Stimulated activated CD4-positive, alpha-beta T cell treated with anti-CD3 and anti-CD28 coated beads, Interleukin-2, amount 100 ng/mL, for 4 hours (primary cell): ENCODE measurements at places on chromosomes 1 and 21.

DNA sequence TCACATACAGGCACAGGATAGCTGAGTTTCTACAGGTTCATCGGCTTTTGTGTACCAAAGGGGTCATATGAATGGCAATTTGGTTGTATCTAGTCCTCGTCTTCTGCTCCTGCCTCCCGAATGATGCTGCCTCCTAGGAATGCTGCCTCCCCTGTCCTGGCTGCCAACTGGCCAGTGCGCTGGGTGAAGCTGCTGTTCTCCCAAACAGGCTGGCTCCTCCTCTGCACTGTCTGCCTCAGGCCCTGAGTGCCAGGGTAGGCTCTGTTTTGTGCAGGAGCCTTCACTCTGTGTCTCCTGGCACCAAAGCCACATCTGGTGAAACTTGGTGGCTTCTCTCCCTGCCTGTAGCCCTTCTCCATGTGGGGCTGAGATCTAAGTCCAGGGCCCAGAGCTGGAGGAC is 60.3 kb downstream of the RHOU start:
- no peak for DNase-seq

DNA sequence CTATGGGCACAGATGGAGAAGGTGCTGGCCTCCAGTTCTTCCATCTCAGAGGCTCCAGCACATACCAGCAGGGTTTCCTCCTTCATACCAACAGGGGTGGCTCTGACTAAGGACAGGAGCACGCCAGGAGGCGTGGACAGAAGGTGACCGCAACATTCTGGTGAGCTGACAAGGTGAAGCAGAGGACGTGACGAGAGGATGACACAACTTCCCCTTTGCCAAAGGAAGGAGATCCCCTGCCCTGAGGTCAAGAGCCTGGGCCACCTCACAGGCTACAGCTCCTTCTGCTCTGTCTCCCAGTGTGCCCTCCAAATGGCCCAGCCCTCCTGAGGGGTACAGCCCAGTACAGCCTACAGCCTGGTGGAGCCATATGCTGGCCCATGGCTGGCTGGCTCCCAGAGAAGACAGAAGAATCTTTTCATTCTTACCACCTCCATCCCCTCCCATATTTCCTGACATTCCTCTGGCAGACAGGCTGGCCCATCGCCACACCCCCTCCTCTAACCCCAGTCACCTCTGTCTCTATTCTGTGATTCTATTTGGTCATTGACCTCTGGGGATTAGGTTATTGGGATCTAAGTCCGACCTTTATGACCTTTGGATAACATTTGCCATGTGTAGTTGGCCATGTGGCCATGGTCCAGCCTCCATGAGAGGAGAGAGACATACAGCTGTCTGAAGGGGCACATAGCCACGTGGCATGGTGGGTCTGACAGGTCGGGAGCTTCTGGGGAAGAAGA is 5.1 kb upstream of the LAMB3 start:
- DNase-seq = no peak

DNA sequence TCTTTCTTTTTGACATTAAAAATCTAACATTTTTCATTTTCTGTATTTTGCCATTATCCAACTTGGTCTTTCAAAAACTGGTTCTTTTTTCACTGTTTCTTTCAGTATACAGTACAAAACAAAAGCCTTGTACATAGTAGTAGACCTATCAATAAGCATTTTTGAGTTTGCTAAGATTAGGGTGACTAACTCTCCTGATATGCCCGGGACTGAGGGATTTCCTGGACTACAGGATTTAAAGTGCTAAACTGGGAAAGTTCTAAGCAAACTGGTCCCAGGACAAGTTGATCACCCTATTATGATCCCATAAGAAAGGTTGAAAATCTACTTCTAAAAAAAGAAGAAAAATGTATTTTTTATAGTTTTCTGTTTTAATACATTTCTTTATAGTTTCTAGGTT is 120.9 kb downstream of the USP25 start:
- no peak for DNase-seq

DNA sequence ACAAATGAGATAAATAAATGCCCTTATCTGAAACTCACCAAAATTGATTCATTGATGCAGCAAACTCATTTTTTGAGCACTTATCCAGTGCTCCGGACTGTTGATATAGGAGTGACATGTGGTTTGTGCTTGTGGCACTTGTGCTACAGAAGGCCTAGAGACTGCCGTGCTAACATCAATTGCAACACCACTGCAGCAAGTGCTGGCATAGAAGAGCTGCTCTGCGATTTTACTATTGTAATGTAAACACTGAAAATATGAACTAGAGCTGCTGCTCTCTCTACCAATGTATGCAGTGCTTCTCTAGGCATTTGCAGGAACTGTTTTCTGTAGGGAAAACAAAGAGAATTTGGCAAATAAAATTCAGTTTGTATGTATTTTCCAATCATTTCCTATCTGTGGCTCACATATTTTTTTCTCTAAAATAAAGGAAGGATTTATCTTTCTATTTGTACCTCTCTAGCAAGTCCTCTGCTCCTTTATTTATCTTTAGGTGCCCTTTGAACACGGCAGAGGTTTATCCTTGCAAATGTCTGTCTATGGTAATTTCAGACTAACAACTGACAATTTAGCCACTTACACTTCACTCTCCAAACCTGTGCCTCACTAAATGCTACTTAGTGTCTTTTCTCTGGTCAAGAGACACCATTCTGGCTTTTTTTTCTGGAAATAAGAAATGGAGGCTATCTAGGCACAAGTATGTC is 409.5 kb upstream of the ADGRL2 start:
- no peak for DNase-seq

DNA sequence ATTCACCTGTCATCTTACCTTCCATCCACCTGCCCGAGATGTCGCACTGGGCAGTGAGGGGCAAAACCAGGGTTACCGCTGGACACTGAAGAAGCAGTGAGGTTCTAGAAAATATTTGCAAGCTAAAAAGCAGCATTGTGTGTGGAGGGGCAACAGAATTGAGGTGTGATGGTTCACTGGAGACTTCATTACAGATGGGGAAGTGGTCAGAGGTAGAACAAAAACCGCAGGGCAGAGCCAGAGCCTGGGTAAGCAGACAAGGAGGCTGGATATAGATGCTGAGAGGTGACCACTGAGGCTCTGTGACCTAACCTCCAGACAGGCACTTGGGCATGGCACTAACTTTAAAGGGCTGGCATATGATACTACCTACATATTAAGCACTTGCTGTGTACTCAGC is 363.9 kb upstream of the PROX1 start:
- DNase-seq = no peak

DNA sequence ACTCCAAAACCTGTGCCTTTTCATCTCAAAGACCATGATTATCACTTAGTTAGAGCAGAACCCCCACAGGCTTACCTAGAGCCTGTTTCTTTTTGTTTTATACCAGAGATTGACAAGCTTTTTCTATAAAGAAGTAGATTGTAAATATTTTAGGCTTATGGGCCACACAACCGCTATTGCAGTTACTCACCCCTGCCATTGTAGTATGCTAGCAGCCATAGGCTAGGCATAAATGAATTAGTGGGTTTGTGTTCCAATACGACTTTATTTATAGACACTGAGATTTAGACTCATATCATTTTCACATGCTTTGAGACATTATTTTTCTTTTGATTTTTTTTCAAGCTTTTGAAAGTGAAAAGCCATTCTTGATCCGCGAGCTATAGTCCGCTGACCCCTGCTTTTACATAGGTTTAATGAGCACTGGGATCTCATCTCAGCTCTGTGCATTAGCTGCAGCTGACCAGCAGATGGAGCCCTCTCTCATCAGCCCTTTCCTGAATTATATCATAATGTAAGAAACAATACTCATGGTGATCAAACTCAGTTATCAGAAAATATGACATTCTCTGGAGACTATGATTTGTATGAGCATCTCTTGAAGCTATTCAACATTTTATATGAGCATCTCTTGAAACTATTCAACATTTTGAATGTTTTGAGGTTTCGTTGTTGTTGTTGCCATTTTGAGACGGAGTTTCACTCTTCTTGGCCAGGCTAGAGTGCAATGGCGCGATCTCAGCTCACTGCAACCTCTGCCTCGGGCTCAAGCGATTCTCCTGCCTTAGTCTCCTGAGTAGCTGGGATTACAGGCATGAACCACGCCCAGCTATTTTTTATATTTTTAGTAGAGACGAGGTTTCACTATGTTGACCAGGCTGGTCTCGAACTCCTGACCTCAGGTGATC is 111.9 kb upstream of the L1TD1 start:
- peak; percentile 3 for DNase-seq

- DNase-seq = no peak
Observed at GRCh38 chr1:205578780-205579571, 52.8 kb downstream of the ELK4 start.

GRCh38 chr1:160236806-160237205 is 25.5 kb downstream of the DCAF8 start:
- no peak for DNase-seq

- DNase-seq = no peak
Observed at GRCh38 chr1:40245686-40246085, 2.1 kb upstream of the TMCO2 start.

GRCh38 chr1:152699746-152700145 is 1.6 kb downstream of the LCE2A start:
- no peak for DNase-seq

DNA sequence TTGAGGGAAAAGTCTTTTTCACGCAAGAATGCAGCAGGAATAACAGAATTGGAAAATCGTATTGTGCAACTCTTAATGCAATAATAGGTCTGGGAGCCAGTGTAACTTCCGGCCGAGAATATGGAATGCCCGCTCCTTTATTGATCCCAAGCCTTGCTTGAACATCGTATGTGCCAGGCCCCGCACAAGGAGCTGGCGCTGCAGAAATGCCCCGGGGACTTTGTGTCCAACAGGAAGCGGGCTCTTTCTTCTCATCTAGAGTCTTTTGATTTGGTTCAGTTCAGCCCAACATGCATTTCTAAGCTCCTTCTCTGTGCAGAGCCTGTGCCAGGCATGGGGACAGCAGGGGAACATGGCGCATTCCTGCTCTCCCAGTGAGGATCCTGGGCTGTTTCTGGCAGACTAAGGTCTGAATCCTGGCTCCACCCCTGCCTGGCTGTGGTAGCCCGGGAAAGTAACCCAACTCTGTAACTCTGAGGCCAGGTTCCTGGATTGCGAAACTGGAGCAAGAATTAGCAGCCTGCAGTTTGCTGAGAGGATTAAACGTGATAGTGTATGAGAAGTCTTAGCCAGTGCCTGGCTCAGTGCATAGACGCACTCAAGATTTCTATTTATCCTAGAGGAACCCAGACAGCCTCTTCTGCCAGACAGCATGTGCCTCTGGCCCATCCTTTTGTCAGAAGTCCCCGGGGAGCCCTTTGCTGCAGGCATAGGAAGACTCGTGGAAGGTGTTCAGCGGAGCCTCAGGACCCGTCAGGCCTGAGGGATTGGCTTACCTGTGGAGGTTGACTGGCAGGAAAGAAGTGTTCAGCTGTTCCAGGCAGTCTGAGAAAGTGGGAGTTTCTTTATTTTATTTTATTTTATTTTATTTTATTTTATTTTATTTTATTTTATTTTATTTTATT is 987 bp upstream of the CDCP2 start:
- no peak for DNase-seq

- peak; percentile 9 for DNase-seq
Observed at GRCh38 chr1:226444901-226445300, 37.0 kb upstream of the PARP1 start.

GRCh38 chr1:48160486-48161132 is 61.9 kb upstream of the SLC5A9 start:
- no peak for DNase-seq

DNA sequence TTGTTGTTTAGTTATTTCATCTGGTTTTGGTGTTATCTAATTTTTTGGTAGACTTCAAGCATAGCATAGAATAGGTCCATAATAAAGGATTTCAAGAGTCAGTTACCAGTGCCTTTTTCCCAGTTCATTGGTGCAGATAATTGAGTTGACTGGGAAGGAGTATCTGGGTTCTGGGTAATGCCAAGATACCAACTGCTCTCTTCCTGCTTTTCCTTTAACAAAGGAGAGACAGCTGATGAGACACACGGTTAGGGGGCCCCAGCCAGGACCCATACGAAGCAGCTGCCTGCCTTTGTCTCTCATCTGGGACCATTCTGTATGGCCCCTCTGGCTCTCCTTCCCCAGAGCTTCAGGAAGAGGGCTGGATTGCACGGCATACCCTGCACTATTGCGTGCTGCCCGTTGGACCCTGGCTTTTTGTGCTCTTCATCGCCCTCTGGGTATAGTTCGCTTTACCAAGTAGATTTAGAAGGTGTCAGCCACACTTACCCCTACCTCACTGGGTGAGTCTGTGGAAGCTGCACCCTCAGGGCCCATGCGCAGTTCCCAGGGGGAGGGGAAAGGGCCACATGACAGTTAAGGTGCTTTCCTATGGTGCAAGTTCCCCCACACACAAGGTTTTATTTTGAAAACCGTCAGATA is 7.0 kb downstream of the NAV1 start:
- no peak for DNase-seq

DNA sequence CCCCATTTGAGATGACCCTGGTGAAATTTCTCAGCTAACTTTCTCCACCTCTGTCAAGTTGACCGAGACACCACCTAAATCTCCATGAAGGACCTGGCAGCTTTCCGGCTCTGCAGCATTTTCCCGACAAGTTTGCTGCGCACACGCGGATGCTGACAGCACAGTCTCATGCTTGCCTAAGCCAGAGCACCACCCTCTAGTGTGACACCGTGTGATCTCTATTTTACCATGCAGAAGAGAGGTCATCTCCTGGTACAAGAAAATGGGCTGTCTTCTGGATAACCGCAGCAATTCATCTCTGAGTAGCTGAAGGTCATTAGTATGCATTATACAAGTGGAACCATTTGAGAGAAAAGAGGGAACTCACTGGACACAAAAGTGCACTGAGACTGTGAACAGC is 38.9 kb upstream of the H6PD start:
- DNase-seq = no peak

- DNase-seq = no peak
Observed at GRCh38 chr1:84170171-84170570, 26.1 kb downstream of the PRKACB start.

DNA sequence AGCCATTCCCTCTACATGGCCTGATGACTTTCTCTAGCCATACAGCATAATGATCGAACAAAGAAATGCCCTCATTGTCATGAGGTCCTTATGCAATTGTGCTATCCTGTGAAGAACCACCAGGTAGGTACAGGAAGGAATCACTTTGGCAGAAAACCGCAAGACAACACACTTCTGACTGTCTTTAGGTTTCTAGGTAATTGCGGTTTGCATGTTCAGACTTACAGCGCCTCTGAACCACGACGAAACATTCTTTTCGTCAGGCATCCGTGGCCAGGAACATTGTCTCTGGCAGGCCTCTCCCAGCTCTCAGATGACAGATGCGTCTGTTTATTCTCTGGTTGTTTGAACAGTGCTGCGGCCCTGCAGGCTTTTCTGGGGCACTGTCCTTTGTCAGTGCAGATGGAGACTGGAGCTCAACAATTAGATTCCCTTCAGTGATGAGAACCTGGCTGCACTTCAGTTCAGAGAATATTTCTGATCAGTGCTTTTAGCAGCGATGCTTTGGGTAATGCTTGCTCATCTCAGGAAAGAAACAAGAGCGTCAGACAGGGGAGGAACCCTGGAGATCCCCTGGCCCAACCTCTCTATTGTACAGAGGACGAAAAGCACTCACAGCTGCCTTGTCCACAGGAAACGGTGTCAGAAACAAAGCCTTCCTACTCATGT is 63.4 kb downstream of the B3GALT5 start:
- no peak for DNase-seq
